ENCODE measurements at places on chromosomes 12 and 14. TPM values are rescaled to one million over a fixed set of nuclear protein-coding genes. Genes with fewer than 3 reads are reported as not detected.

Gene AJUBA
- total RNA-seq, result 14.4 TPM

DNA sequence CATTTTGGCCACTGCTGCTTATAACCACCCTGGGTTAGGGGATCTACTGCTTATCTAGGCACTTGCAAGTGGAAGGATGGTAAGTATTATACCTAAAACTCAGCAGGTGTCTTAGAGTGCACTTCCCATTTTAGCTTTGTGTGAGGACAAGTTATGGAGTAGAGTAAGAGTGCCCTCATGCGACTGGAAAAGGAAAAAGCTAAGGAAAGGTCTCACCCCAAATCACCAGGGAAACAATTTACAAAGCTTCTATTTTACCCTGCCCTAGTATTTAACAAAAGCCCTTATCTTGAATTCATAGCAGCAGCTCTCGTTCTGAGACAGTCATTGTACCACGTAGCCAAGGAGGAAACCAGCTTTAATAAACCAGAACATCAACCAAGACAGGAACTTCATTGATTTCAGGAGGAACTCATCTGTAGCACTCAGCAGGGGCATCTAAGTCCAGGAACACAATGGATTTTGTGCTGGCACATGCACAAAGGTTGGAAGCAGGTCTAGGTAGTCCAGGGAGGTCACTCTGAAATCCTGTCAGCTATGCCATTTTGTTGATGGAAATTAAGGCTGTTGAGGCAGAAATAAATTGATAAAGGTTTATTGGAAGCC lies 2.9 kb downstream of the RDH12 start:
- peak; percentile 71 for DNase-seq

- DNase-seq, result no peak
Observed at GRCh38 chr14:60862283-60862682, 118.6 kb downstream of the TRMT5 start.

DNA sequence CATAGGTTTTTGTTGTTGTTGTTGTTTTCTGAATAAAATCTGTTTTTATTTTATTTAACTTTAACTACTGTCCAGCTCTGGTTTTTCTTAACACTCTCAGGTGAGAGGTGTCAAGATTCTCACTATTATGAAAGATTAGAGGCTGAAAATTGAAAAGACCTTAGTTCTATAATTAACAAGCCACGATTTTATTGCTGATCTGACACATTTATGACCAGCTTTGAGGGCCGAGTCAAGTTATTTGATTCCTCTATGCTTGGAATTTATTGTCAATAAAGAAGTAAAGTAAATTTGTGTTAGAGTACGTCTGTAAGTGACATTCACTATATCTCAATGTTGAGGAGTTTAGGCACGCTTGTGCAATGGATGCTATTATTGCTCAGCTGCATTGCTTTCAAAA lies 808.8 kb downstream of the GALC start:
- DNase-seq, result no peak

- no peak for DNase-seq
Observed at GRCh38 chr12:70049596-70050360, 193.5 kb upstream of the CNOT2 start.

Measured in thymus (tissue), 14 donors.